Endothelial cell (in vitro differentiated cells): ENCODE measurements at places on chromosomes 7 and 10. TPM values are rescaled to one million over a fixed set of nuclear protein-coding genes. Genes with fewer than 3 reads are reported as not detected.

Gene TRPV5
- not detected for total RNA-seq

Gene SGMS1
- 12.4 TPM for total RNA-seq

Gene DLD
- total RNA-seq: 89.9 TPM

Gene C10orf67
- total RNA-seq: not detected

Gene RTKN2
- total RNA-seq: 1.7 TPM

Gene ATRNL1
- total RNA-seq: 32.5 TPM

Gene SFMBT2
- total RNA-seq: 16.0 TPM

Gene XRCC2
- total RNA-seq: 2.9 TPM

Gene HMX3
- not detected for total RNA-seq

Gene NEBL
- 1.7 TPM for total RNA-seq

Gene GIMAP2
- total RNA-seq: 1.9 TPM

Gene BAMBI
- 13.3 TPM for total RNA-seq

Gene MRPS16
- 78.6 TPM for total RNA-seq

Gene INA
- 0.23 TPM for total RNA-seq

Gene PLAC9
- not detected for total RNA-seq

Gene ZSWIM8
- total RNA-seq: 176 TPM

Gene NXPH1
- not detected for total RNA-seq

Gene GHRHR
- 7.5 TPM for total RNA-seq

Gene STYXL1
- total RNA-seq: 46.3 TPM

Gene MEST
- 72.2 TPM for total RNA-seq

Gene GPER1
- total RNA-seq: 0.72 TPM

Gene IL6
- total RNA-seq: not detected

Gene MKX
- total RNA-seq: 0.80 TPM

Gene TMEM72
- not detected for total RNA-seq

Gene GALNT17
- 0.38 TPM for total RNA-seq

Gene CCDC172
- total RNA-seq: not detected

Gene NUTM2A
- total RNA-seq: 2.6 TPM

Gene PRKG1
- 10.7 TPM for total RNA-seq

Gene STAMBPL1
- 3.3 TPM for total RNA-seq

Gene PDK4
- total RNA-seq: 0.23 TPM

Gene CDK14
- 30.2 TPM for total RNA-seq

Gene PRPS1L1
- total RNA-seq: not detected

Gene MYH16
- not detected for total RNA-seq

Gene NUTM2E
- total RNA-seq: 0.46 TPM

Gene ELFN1
- total RNA-seq: 10.6 TPM

Gene BEND7
- total RNA-seq: 53.3 TPM

Gene DLX5
- total RNA-seq: 0.18 TPM

Gene CYP51A1
- 109 TPM for total RNA-seq

Gene HYAL4
- total RNA-seq: 3.1 TPM

Gene LBX1
- total RNA-seq: not detected

Gene SLC13A4
- total RNA-seq: not detected

Gene PIP
- total RNA-seq: not detected

Gene TRIL
- total RNA-seq: 0.23 TPM

Gene FAM25G
- not detected for total RNA-seq
